ENCODE measurements at places on chromosomes 7 and 10.
A peak's percentile ranks its signal among the peaks of the same experiment; 100 is the strongest.

- H3K4me1 ChIP-seq, result no peaks in the 10 kb centered on the region
- H3K27ac ChIP-seq, result no peak overlapping the region
- no peak for DNase-seq
- H3K36me3 ChIP-seq, result no peaks in the 10 kb centered on the region
These were observed 30.1 kb upstream of the CD36 start for GRCh38 chr7:80608336-80608735.

GRCh38 chr10:78777466-78777865 lies 291.3 kb upstream of the ZMIZ1 start:
- DNase-seq, result no peak
- H3K4me1 ChIP-seq, result no peaks in the 10 kb centered on the region
- no peak overlapping the region for H3K4me3 ChIP-seq
- H3K27me3 ChIP-seq, result no peaks in the 10 kb centered on the region
- no peaks in the 10 kb centered on the region for H3K36me3 ChIP-seq

- no peak overlapping the region for H3K4me3 ChIP-seq
- no peak overlapping the region for H3K27ac ChIP-seq
- DNase-seq, result peak; percentile 74
- H3K27me3 ChIP-seq, result no peaks in the 10 kb centered on the region
- no peaks in the 10 kb centered on the region for H3K36me3 ChIP-seq
These were observed 625.5 kb upstream of the GALNT17 start for GRCh38 chr7:70506434-70506833.

- no peak within 1 kb of the TSS for H3K27ac ChIP-seq
- no peaks in the 10 kb centered on the region for H3K36me3 ChIP-seq
- H3K4me3 ChIP-seq, result no peak within 1 kb of the TSS
- DNase-seq, result peak; percentile 91
- peaks cover 40% of the 10 kb centered on the region for H3K4me1 ChIP-seq
These were observed at the start of gene VSIR for GRCh38 chr10:71773221-71773971. TSS of gene VSIR (minus strand) at chr10:71773520. CDS start at chr10:71773439, 81 bp downstream.

DNA sequence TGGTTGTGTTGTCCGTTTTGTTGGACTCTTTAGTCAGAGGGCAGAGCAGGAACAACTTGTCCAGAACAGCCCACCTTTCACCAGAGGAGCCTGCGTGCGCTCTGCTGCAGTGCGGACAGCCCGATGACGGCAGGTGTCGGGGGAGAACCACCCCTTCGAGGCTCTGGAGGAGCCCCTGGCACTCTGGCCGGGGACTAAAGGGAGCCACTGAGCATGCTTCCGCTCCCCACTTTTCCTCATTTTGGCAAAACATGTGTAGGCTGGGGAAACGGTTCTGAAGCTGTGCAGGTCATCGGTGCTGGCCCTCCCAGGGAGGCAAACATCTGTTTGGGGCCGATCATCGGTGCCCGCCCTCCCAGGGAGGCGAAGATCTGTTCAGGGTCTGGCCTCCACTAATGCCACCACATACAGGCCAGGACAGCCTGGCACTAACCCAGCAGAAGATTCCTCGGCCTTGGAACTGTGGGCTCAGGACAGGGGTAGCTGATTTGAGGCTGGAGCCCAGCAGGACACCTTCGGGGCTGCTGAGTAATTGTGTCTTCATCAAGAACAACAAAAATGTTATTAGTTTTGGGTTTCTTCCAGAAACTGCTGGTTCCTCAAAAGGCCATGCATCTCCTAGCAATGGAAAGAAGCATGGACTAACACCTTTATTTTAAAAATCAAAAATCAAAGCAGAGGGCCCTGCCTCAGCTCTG lies 124.4 kb upstream of the TCERG1L start:
- no peaks in the 10 kb centered on the region for H3K27me3 ChIP-seq
- no peak overlapping the region for H3K27ac ChIP-seq
- H3K4me3 ChIP-seq, result no peak overlapping the region

- no peak for DNase-seq
- peaks cover 62% of the 10 kb centered on the region for H3K36me3 ChIP-seq
- H3K4me1 ChIP-seq, result no peaks in the 10 kb centered on the region
- no peaks in the 10 kb centered on the region for H3K27me3 ChIP-seq
These were observed 105.5 kb downstream of the TRIM24 start for GRCh38 chr7:138565451-138566114.

DNA sequence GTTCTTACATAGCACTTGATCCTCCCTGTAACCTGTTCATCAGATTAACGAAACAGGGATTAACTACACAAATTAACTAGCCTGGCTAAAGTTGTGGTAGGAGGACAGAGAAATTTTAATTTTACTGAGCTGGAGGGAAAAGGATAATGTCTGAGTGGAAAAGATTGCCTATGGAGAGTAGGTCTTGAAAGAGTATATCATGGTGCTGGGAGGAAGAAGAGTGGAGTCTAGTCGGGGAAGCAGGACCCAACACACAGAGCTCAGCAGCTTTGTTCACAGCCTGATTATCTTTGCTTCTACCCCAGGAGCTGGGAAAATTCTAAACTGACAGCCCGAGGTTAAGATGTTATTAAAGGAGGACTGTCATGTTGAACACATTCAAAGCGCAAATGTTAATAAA lies 6.1 kb upstream of the KDM7A start:
- H3K36me3 ChIP-seq, result no peaks in the 10 kb centered on the region
- no peak overlapping the region for H3K4me3 ChIP-seq
- H3K27me3 ChIP-seq, result no peaks in the 10 kb centered on the region
- no peak for DNase-seq

GRCh38 chr7:65444899-65445823 lies 71.5 kb downstream of the ZNF92 start:
- no peak overlapping the region for H3K4me3 ChIP-seq
- no peak for DNase-seq
- H3K36me3 ChIP-seq, result no peaks in the 10 kb centered on the region
- H3K4me1 ChIP-seq, result no peaks in the 10 kb centered on the region
- H3K27ac ChIP-seq, result no peak overlapping the region
- no peaks in the 10 kb centered on the region for H3K27me3 ChIP-seq

DNA sequence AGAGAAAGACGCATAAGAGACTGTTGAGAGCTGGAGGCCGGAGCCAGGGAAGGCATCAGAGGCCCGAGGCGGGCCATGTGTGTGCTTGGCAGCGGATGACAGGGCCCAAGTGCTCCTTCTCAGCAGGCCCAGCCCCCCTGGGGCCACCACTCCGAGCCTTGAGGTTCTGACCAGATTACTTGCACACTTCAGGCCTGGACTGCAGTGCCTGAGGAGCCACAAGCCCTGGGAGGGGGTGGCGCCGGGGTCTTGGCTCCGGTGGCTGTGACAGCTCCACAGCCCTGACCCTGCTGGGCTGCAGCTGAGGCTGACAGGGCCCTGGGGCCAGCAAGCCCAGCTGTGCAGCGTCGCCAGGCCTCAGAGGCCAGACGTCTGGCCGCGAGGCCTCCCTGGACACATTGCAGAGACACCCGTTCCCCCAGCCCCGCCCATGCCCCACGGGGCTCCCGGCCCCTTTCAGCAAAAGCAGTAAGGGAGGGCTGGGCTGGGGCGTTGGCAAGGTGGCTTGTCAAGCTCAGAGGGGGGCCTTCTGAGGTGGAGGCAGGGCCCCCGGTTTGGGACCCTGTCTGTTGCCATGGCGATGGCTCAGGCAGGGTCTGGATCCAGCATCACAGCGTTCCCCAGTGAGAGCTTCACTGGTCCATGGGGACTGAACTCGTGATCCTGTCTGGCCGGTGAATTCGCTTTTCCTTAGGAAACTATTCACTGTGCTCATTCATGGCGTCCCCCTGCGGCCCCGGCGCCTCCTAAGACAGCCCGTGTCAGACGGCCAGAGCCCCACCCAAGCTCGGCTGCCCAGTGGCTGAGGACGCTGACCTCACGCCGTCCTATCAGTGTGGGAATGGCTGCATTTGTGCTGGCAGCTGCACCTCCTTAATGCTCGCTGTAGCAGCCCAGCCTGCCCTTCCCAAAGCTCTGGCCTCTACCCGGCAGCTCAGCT lies 5.7 kb downstream of the ELN start:
- no peaks in the 10 kb centered on the region for H3K27me3 ChIP-seq
- H3K4me3 ChIP-seq, result no peak overlapping the region
- H3K27ac ChIP-seq, result no peak overlapping the region
- no peaks in the 10 kb centered on the region for H3K4me1 ChIP-seq

GRCh38 chr7:98868450-98868849 lies 1.4 kb downstream of the TMEM130 start:
- H3K4me3 ChIP-seq, result no peak overlapping the region
- DNase-seq, result no peak
- H3K27ac ChIP-seq, result no peak overlapping the region
- peaks cover 59% of the 10 kb centered on the region for H3K4me1 ChIP-seq
- no peaks in the 10 kb centered on the region for H3K27me3 ChIP-seq
- H3K36me3 ChIP-seq, result no peaks in the 10 kb centered on the region

DNA sequence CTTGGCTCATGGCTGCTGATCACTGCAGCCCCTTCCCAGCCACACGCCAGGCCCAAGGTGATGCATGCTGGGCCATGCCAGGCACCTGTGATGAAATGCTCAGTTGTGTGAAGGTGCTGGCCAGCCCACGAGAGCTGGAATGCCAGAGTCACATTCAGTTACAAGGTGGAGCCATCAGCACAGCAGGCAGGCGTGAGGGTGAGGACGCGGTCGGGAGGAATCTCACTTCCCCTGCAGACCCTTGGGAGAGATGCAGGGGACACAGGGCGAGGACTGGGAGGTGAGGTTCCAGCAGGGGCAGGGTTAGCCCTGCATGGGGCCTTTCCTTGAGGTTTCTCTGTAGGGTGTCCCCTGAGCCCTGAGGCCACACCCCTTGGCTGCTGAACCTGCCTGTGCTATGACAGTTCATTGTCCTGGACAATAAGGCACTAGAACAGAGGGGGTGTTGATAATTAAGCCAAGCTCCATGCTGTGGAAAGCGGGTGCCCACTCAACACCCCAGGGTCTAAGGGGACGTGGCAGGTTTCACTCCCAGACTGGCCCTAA lies 82.4 kb downstream of the ADARB2 start:
- no peak overlapping the region for H3K27ac ChIP-seq
- H3K36me3 ChIP-seq, result no peaks in the 10 kb centered on the region
- no peaks in the 10 kb centered on the region for H3K4me1 ChIP-seq
- H3K4me3 ChIP-seq, result no peak overlapping the region
- DNase-seq, result no peak

- no peaks in the 10 kb centered on the region for H3K36me3 ChIP-seq
- H3K4me3 ChIP-seq, result no peak overlapping the region
- no peak overlapping the region for H3K27ac ChIP-seq
- H3K4me1 ChIP-seq, result no peaks in the 10 kb centered on the region
- H3K27me3 ChIP-seq, result no peaks in the 10 kb centered on the region
These were observed 1325.5 kb downstream of the REEP3 start for GRCh38 chr10:64846700-64847099.

DNA sequence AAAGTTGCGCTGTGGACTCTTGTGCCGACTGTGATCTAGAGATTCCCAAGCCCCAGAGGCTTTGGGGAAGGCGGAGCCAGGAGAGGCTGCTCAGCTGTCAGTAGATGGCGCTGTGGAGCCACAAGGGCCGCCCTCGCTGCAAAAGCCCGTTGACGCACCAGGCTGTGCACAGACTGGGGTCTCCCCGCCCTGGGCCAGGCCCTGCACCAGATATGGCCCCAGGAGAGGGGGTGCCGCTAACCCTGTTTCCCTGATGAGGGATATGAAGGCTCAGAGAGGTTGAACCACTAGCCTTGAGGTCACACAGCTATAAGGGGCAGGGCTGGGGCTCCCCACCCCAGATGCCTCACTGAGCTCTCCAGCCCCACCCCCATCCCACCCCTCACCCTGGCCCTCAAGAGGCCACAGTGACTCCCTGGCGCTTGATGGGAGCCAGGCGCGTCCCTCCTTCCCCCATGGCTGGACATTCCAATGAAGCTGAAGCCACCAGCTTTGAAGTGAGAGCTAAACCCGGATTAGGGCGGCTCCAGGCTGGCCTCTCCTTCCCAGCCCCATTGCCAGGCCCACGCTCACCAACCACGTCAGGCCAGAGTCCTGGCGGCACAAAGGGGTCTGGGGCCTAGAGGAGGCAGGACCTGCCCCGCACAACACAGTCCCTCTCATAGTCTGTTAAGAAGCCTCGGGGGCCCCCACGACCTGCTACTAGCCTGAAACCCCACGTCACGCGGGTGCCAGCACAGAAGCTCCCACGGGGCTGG lies 26.4 kb downstream of the MYL10 start:
- H3K27ac ChIP-seq, result no peak overlapping the region
- peak; percentile 92 for DNase-seq
- no peak overlapping the region for H3K4me3 ChIP-seq

DNA sequence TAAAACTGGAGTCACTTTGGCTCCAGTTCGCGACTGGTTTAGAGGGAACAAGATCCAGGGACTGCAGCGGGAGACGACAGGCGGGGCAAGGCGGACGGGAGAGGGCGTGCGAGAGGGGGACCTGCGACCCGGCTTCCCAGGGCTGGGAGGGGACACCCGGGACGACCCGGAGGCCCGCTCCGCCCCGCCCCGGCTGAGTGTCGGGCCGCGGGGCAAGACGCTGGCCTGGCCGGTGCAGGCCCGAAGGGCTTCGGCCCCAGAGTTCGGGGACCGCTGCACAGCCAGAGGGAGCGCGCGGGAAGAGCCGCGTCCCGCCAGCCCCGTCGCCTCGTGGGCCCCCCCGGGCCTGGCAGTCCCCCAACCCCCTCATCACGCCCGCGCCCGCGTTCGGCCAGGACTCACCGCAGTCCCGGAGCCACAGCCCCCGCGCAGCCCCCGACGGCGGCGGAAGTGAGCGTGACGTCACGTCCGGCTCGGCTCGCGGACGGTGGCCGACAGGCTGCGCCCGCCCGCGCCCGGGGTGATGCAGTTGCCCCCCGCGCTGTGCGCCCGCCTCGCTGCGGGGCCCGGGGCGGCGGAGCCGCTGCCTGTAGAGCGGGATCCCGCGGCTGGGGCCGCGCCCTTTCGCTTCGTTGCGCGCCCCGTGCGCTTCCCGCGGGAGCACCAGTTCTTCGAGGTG lies at the start of the genes TUBGCP2 and ZNF511:
TSS of gene TUBGCP2 (minus strand) at position 452 of the 679 bp plus-strand sequence. CDS start 5,931 bp downstream, outside the sequence.
TSS of gene ZNF511 (plus strand) at position 494 of the 679 bp plus-strand sequence. CDS start at position 524, 30 bp downstream.
- H3K27ac ChIP-seq, result peak within 1 kb of the TSS; percentile 81
- H3K4me1 ChIP-seq, result peaks cover 18% of the 10 kb centered on the region
- H3K36me3 ChIP-seq, result peaks cover 16% of the 10 kb centered on the region

GRCh38 chr7:157551325-157552070 lies 214.7 kb downstream of the DNAJB6 start:
- DNase-seq, result no peak
- no peaks in the 10 kb centered on the region for H3K27me3 ChIP-seq
- no peaks in the 10 kb centered on the region for H3K4me1 ChIP-seq
- H3K36me3 ChIP-seq, result no peaks in the 10 kb centered on the region
- H3K4me3 ChIP-seq, result no peak overlapping the region
- H3K27ac ChIP-seq, result no peak overlapping the region

- no peaks in the 10 kb centered on the region for H3K36me3 ChIP-seq
- no peaks in the 10 kb centered on the region for H3K27me3 ChIP-seq
- no peak for DNase-seq
- no peak overlapping the region for H3K27ac ChIP-seq
These were observed 303.7 kb downstream of the EXOC4 start for GRCh38 chr7:133556553-133556952.

DNA sequence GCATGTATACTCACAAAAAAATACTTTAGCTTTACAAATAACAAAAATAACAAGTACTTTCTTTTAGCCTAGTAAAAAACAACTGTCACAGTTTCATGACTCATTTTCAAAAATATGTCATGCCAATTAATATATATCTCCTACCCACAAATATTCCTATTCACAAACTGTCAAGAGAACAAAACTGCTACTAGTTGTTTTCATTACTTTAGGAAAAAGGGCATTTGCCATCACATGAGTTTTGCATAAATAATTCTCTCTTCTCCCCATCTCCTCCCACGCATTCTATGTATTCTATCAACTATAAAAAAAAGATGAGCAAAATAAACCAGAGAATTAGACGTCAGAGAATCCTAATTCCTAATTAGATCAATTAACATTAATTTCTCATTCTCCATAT lies 87.6 kb downstream of the PIP4K2A start:
- no peaks in the 10 kb centered on the region for H3K36me3 ChIP-seq
- H3K4me1 ChIP-seq, result peaks cover 19% of the 10 kb centered on the region
- no peaks in the 10 kb centered on the region for H3K27me3 ChIP-seq
- no peak overlapping the region for H3K4me3 ChIP-seq
- H3K27ac ChIP-seq, result no peak overlapping the region

Data from Karpas-422 (cell line).